Hypothalamus (tissue), 51 donors: ENCODE measurements at places on chromosomes 5 and 9.

DNA sequence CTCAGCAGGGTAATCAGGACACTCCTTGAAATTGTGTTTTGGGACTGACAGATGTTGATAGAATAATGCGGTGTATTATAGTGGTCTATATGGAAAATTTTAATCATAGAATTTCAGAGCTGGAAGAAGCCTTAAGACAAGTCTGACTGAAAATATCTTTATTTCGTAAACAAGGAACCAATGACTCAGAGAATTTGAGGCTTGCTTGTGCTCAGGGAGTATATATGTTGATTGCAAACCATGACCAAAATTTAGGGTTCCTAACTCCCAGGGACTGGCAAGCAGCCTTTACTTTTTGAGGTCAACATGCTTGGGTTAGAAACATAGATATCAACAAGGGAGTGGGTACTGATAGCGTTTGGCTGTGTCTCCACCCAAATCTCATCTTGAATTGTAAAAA is 287.2 kb downstream of the CD180 start:
- no peak for DNase-seq

DNA sequence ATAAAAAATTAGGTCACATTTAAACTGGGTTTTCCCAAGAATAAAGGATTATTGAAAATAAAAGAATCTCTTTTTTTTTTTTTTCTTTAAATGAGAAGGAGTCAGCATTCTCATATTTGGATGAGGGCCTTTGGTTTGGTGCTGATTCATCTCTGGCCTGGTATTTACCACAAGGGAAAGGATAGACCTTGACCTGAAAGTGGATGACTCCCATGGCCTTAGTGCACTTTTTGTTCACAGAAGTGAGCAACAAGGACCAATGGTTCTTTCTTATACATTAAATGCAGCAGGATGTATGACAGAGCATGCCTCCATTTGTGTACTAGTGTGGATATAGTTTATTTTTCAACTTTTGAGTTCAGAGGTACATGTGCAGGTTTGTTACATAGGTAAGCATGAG is 6.9 kb downstream of the YTHDC2 start:
- no peak for DNase-seq

GRCh38 chr5:64213531-64213930 is 47.9 kb downstream of the RNF180 start:
- DNase-seq = no peak

DNA sequence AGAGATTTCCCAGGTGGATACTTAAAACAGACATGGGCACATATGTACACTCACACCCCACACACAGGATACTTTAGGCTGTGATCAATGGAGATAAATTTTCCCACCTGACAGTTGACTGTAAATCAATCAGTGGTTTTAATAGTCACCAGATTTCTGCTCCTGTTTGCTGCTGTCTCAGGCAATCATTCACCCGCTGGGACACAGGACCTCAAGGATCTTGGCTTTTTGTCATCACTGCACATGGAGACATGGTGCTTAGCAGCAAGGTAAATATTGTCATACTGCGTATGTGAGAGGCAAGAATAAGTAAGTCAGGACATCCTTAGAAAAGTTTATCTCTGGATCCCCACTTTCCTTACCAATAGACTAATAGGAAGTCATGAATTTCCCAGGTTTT is 60.8 kb upstream of the KLF9 start:
- no peak for DNase-seq

DNA sequence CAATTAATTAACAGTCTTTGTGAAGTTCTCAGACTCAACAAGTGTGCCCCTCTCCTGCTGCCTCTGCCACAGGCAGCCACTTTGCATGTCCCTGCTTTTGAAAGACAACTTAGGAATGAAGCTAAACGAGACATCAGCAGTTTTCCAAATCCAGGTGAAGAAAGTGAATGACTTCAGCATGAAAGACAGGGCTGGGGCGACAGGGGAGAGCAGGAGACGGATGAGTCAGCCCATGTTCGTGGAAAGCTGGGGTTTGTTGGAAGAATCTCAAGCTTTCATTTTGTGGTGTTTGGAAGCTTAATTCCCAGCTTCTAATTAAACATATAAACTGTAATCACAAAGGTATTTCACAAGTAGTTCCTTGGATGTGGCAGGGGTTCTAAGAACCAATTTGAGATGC is 207.8 kb upstream of the MAP3K1 start:
- DNase-seq = no peak

DNA sequence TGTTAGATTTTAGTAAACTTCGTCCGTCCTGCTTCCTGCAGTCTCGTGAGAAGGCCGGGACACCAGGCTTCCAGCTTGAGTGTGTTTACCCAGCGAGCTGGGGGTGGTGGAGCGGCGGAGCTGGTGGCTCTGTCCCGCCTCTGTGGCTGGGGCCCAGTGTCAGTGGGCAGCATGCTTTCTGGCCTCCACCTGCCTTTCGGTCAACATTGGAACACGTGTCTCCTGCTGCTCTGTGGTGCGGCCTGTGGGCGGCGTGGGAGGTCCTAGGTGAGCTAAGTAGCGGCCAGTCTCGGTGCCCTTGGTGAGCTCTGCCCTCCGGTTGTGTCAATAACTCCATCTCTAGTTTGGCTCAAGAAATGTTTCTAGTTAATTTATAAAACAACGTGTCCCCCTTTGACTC is 125.9 kb downstream of the GADD45G start:
- no peak for DNase-seq

GRCh38 chr9:81522716-81523551 is 166.4 kb downstream of the TLE1 start:
- no peak for DNase-seq

GRCh38 chr5:133749331-133749985 is 137.1 kb upstream of the FSTL4 start:
- DNase-seq = no peak

- DNase-seq = no peak
These were observed 18.2 kb downstream of the ATP10B start for GRCh38 chr5:160833806-160834205.

- no peak for DNase-seq
These were observed 16.2 kb downstream of the UHRF2 start for GRCh38 chr9:6428940-6429889.

DNA sequence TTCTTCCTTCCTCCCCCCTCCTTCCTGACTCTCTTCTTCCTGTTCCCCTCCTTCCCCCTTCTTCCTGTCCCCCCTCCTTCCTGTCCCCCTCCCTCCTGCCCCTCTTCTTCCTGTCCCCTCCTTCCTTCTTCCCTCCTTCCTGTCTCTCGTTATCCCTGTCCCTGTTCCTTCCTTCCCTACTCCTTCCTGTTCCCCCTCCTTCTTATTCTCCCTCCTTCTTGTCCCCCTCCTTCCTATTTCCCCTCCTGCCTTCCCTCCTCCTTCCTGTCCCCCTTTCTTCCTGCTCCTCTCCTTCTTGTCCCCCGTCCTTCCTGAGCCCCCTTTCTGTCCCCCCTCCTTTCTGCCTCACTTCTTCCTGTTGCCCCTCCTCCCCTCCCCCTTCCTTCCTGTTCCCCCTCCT is 70.6 kb downstream of the COL5A1 start:
- no peak for DNase-seq

GRCh38 chr9:85030316-85030715 is 360.8 kb downstream of the NTRK2 start:
- DNase-seq = no peak

- DNase-seq = no peak
These were observed 114.2 kb downstream of the GOLPH3 start for GRCh38 chr5:32059761-32060530.

DNA sequence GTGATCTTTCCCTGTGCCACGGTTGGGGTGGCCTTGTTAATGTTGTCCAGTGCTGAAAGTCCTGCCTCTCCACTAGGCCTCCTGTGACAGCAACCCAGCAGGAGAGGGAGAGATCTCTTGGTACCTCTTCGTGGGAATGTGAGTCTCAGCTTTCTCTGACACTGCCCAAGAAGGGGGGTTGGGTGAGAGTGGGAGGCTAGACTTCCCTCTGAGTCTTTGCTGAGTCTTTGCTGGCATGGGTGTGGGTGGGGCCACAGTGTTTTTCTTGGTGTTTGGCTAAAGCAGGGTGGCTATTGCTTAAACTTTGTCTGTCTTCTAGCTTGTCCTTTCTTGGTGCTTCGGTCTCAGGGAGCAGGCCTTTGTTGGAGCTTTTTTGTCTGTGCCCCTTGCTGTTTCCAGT is 145.6 kb downstream of the GNA14 start:
- DNase-seq = no peak

- DNase-seq = no peak
These were observed 91.8 kb upstream of the MTAP start for GRCh38 chr9:21710548-21711191.

GRCh38 chr9:14993901-14994554 is 83.8 kb upstream of the FREM1 start:
- no peak for DNase-seq

DNA sequence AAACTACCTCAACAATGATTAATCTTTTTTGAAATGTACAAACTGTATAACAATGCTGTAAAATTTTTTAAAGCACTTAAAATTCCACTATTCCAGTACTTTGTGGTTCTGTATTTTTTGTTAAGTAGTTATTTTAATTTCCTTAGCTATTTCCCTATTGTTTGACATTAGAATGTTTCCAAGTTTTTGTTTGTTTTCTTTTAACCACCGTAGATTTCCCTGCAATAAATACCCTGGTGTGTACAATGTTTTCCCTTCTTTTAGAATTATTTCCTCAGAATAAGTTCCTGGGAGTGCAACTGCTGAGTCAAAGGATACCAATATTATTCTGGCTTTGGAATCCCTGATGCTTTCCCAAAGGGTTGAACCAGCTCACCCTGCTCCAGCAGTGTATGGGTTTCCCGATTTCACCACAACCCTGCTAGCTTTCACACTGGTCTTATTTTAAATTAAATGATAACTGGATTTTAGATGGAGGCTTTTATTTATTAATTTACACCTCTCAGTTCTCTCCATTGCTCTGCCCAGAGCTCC is 20.6 kb upstream of the ANGPTL2 start:
- no peak for DNase-seq

DNA sequence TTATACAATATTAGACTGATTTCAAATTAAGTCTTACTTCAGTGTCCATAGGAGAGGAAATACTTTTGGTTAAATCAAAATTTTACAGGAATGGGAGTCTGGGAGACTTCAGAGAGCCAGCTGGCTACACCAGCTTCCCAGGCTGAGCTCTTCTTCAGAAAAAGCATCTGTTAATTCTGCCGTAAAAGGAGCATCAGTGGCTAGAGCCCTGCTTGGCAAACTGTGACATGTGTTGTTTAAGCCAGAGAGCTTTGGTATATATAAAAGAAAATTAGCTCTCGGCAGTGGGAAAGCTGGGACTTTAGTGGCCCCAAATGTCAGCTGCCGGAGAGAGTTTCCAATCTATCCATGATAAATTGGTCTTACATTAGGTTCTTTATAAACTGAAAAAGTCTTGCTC is 378.8 kb upstream of the TUSC1 start:
- no peak for DNase-seq

- DNase-seq = no peak
These were observed 552 bp downstream of the OTULINL start for GRCh38 chr5:14581891-14582796.

DNA sequence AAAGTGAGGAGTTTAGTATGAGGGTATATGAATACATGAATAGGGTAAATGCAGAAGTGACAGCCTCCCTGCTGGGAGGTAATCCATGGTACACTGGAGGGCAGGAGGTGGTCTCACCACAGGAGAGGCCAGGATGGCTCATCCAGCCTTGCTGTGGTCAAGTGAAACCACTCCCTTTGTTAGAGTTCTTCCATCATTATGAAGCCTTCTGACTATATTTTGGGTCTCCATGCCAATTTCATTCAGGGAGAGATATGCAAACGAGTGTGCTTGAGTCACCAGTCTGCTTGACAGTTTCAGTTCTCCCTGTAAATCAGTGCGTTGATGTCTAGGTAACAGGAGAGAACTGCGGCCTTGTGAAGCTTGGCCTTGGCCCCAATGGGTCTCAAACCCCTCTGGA is 16.4 kb downstream of the PPP3R2 start:
- DNase-seq = no peak

GRCh38 chr5:37951946-37952721 is 112.3 kb upstream of the GDNF start:
- no peak for DNase-seq

DNA sequence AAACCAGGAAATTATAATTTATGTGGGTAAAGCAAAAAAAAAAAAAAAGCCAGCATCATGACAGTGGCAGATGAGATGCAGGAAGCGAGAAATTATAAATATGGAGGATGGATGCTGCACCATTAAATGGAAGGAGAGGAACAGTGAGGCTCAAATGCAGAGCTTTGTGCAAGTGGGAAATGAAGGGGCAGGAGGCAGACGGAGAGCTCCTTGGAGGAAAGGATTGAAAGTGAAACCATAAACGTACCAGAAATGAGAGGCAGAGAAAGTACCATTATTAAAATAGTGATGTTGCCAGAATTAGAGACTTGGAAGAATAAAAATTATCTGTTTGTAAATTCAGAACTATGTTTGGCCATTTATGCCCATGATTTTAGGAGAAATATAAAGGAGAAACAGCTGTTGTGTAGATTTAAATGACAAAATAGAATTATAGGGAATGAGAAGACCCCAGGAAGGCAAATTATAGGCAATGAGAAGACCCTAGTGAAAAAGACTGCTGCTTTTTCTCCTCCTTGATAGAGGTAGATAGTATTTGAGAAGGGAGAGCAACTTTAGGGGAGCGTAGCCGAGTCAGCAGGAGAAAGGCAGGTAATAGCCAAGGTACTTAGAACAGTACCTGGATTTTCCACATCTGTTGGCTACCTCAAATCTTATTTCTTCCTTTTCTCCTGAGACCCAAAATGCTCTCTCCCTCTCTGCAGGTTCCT is 341.0 kb upstream of the CD180 start:
- no peak for DNase-seq

DNA sequence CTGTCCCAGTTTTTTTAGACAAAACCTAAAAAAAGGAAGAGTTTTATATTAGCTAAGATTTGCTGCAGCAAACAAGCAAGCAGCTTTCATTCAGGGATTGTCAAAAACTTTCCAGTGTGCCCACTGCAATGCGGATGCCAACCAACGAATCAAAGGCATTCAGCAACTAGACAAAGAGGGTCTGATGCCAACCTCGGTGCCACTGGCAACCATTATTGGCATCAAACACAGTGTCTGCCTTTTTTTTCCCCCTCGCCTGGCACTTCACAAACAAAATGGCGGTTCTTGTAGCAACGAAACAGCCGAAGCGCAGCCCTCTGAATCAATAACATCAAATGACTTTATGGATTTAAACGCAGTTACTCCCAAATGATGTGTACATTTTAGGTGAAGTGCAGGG is 10.4 kb downstream of the NFIB start:
- DNase-seq = peak; percentile 80

GRCh38 chr9:13027879-13028278 is 251.6 kb downstream of the MPDZ start:
- no peak for DNase-seq

- no peak for DNase-seq
These were observed 5.1 kb upstream of the CCDC192 start for GRCh38 chr5:127697894-127698600.

- DNase-seq = no peak
These were observed 120.1 kb downstream of the ZNF622 start for GRCh38 chr5:16345454-16345853.
